Ovary (tissue), 10 donors: ENCODE measurements at places on chromosomes 3 and 15.

DNA sequence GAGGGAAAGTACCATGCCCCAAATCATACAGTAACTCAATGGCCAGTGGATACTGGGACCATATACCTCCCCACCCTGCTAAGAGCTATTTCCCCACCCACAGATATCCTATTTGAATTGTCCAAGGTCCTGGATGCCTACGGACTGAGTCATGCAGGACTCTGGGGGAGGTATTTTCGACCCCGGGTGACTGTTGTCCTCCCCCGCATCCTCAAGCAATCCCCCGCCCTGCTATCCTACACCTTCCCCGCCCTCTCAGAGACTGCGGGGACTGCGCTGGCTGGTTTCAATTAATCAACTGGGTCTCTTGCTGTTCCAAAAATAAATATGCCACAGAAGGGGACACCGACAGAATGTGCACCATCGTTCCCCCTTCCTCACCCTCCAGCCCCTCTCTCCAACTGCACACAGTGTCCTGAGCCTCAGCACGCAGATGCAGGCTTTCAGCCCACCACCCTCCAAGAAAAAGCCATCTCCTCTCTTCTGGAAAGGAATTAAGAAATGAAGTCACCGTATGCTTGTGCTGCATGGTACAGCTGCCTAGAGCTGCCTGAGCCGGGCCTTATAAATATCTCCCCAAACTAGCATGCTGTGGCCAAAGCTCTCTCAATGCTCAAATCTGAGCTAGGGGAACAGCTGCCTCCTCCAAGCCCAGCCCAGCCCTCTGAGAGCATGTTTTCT is 8.1 kb downstream of the CAV3 start:
- H3K27ac ChIP-seq: no peak overlapping the region
- DNase-seq: peak; percentile 55
- no peaks in the 10 kb centered on the region for H3K27me3 ChIP-seq
- H3K4me3 ChIP-seq: no peak overlapping the region
- peaks cover 7% of the 10 kb centered on the region for H3K4me1 ChIP-seq

GRCh38 chr15:100097342-100098127 is 244.2 kb downstream of the ADAMTS17 start:
- no peak overlapping the region for H3K27ac ChIP-seq
- H3K4me1 ChIP-seq: no peaks in the 10 kb centered on the region
- H3K36me3 ChIP-seq: no peaks in the 10 kb centered on the region

- H3K4me3 ChIP-seq: no peak overlapping the region
- no peak for DNase-seq
- H3K4me1 ChIP-seq: peaks cover 4% of the 10 kb centered on the region
- no peak overlapping the region for H3K27ac ChIP-seq
- no peaks in the 10 kb centered on the region for H3K27me3 ChIP-seq
Measured at GRCh38 chr3:123521179-123521969, 63.5 kb downstream of the HACD2 start.

DNA sequence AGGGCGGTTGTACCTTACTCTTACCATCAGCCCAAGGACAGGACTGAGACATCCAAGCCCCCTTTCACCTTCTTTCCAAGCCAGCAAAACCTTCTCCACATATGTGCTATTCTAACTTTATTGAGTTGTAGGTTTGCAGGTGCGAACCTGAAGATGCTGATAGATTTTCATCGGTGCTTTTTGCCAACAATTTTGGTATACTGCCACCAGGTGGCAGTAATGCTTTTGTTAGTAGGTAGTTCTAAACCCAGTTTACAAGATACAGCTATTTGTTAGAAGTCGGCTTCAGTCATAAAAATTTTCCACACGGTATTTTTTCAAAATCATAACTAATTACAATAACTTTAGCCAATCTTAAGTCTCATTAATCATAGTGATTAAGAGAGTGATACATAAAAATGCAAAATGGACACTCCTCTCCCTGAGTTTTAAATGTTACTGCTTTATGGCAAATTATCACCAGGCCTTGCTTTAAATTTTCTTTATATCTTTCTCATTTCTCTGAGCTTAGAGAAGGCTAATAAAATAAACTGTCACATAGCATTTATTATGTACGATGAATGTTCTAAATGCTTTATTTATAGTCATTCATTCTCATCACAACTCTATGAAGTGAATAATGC is 636 bp downstream of the TBC1D21 start:
- no peaks in the 10 kb centered on the region for H3K36me3 ChIP-seq
- no peaks in the 10 kb centered on the region for H3K27me3 ChIP-seq
- no peak for DNase-seq

- no peak overlapping the region for H3K27ac ChIP-seq
- no peak overlapping the region for H3K4me3 ChIP-seq
- no peaks in the 10 kb centered on the region for H3K36me3 ChIP-seq
- no peaks in the 10 kb centered on the region for H3K27me3 ChIP-seq
- no peaks in the 10 kb centered on the region for H3K4me1 ChIP-seq
- DNase-seq: no peak
Measured at GRCh38 chr3:39272191-39272590, 7.6 kb downstream of the CX3CR1 start.

DNA sequence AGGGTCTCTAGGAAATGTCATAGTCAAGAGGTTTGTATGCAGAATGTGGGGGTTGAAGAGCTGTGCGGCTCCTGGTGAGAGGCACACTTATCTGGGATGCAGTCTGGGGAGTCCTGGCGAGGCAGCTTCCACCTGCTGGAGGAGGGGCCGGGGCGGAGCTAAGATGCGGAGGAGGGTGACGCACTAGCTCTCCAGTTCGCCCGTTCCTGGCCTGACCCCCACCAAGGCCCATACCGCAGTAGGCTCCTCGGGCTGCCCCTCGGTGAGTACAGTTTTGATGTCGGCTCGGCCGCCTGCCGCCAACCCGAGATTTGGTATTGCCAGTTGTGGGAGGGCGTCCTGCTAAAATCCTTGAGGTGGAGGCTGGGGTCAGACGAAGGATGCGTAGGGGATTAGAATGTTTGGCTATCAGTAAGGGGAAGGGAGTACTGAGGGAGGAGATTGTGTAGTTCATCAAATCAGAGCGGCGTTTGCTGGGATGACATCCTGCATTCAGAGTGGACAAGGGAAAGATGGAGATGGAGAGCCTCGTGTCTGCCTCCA is at the start of gene SCG5:
Gene SCG5, plus strand, starts transcription at position 194 of the 543 bp plus-strand sequence. CDS start 1,883 bp downstream, outside the sequence.
- peaks cover 2% of the 10 kb centered on the region for H3K4me1 ChIP-seq
- peak within 1 kb of the TSS; percentile 9 for H3K4me3 ChIP-seq
- peak; percentile 40 for DNase-seq
- H3K27me3 ChIP-seq: no peaks in the 10 kb centered on the region
- H3K36me3 ChIP-seq: no peaks in the 10 kb centered on the region

DNA sequence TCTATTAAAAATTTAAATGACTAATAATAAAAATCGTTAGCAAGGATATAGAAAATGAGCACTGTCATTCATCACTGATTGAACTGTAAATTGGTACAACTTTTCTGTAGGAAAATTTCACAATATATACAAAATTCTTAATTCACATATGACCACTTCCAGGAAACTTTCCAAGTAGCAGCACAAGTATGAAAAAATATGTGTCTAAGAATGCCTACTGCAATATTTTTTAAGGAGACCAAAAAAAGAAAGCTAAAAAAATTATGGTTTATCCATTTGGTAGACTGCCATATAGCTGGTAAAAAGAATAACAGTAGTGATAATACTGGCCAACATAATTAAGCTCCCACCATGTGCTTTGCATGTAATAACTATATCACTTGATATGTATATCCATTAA is 59.2 kb downstream of the KLHL6 start:
- no peak overlapping the region for H3K27ac ChIP-seq
- H3K4me3 ChIP-seq: no peak overlapping the region
- no peaks in the 10 kb centered on the region for H3K27me3 ChIP-seq
- H3K4me1 ChIP-seq: no peaks in the 10 kb centered on the region

- no peaks in the 10 kb centered on the region for H3K27me3 ChIP-seq
- H3K36me3 ChIP-seq: no peaks in the 10 kb centered on the region
- no peak overlapping the region for H3K27ac ChIP-seq
- DNase-seq: no peak
Measured at GRCh38 chr3:40317061-40317855, 7.8 kb downstream of the EIF1B start.

DNA sequence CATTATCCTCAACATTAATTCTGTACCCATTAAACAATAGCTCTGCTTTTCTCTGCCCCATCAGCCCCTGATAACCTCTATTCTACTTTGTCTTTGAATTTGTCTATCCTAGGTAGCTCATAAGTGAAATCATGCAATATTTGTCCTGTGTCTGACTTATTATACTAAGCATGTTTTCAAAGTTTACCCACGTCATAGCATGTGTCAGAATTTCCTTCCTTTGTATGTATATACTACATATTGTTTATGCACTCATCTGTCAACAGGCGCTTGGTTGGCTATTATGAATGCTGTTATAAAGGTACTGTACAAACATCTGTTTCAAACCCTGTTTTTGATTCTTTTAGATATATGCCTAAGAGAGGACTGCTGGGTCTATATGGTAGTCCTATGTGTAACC is 18.2 kb downstream of the CSNK1G1 start:
- DNase-seq: no peak
- no peak overlapping the region for H3K4me3 ChIP-seq
- H3K27me3 ChIP-seq: no peaks in the 10 kb centered on the region
- no peak overlapping the region for H3K27ac ChIP-seq

- no peak overlapping the region for H3K4me3 ChIP-seq
- no peak for DNase-seq
- H3K4me1 ChIP-seq: no peaks in the 10 kb centered on the region
- H3K27me3 ChIP-seq: no peaks in the 10 kb centered on the region
- H3K27ac ChIP-seq: no peak overlapping the region
- no peaks in the 10 kb centered on the region for H3K36me3 ChIP-seq
Measured at GRCh38 chr3:72082186-72082715, 297.3 kb upstream of the PROK2 start.

- no peaks in the 10 kb centered on the region for H3K36me3 ChIP-seq
- no peak for DNase-seq
- H3K27ac ChIP-seq: no peak overlapping the region
- H3K27me3 ChIP-seq: no peaks in the 10 kb centered on the region
Measured at GRCh38 chr3:76352511-76353284, 567.3 kb upstream of the ZNF717 start.

GRCh38 chr3:141332416-141332815 is 35.9 kb upstream of the ZBTB38 start:
- no peak overlapping the region for H3K27ac ChIP-seq
- no peak for DNase-seq
- no peaks in the 10 kb centered on the region for H3K36me3 ChIP-seq
- H3K27me3 ChIP-seq: no peaks in the 10 kb centered on the region

- no peaks in the 10 kb centered on the region for H3K4me1 ChIP-seq
- no peaks in the 10 kb centered on the region for H3K27me3 ChIP-seq
- no peak overlapping the region for H3K4me3 ChIP-seq
- DNase-seq: no peak
Measured at GRCh38 chr3:155425396-155425795, 131.9 kb upstream of the STRIT1 start.

- no peak overlapping the region for H3K4me3 ChIP-seq
- DNase-seq: no peak
- no peaks in the 10 kb centered on the region for H3K36me3 ChIP-seq
- H3K4me1 ChIP-seq: no peaks in the 10 kb centered on the region
Measured at GRCh38 chr3:42351207-42351606, 59.2 kb downstream of the LYZL4 start.

DNA sequence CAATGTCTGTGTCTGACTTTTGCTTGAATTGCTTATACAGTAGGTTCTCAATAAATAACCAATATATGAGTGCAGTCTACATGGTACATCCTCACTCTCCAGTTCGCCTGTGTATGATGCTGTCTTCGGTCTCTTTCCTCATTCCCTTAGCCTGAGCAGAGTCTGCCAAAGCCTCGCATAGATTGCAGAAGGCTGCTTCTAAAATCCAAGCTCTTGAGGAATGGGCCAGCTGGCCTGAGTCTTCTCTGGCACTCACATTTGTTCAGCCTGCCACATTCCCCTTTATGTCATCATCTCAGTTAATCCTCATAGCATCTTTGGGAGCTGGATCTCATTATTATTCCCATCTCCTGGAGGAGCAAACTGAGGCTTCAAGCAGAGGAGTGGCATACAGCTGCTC is 27.2 kb upstream of the ADAMTS7 start:
- H3K27ac ChIP-seq: no peak overlapping the region
- H3K36me3 ChIP-seq: no peaks in the 10 kb centered on the region
- H3K4me1 ChIP-seq: peaks cover 2% of the 10 kb centered on the region
- no peaks in the 10 kb centered on the region for H3K27me3 ChIP-seq
- H3K4me3 ChIP-seq: no peak overlapping the region

- H3K27ac ChIP-seq: no peak overlapping the region
- H3K36me3 ChIP-seq: no peaks in the 10 kb centered on the region
- no peak overlapping the region for H3K4me3 ChIP-seq
- no peaks in the 10 kb centered on the region for H3K27me3 ChIP-seq
Measured at GRCh38 chr3:17602126-17602525, 140.3 kb downstream of the TBC1D5 start.

GRCh38 chr15:82043130-82043673 is 2.6 kb downstream of the MEX3B start:
- H3K4me3 ChIP-seq: no peak overlapping the region
- peaks cover 15% of the 10 kb centered on the region for H3K4me1 ChIP-seq
- H3K36me3 ChIP-seq: no peaks in the 10 kb centered on the region
- no peaks in the 10 kb centered on the region for H3K27me3 ChIP-seq
- no peak for DNase-seq
- no peak overlapping the region for H3K27ac ChIP-seq

- no peaks in the 10 kb centered on the region for H3K27me3 ChIP-seq
- H3K4me1 ChIP-seq: no peaks in the 10 kb centered on the region
- DNase-seq: no peak
- H3K36me3 ChIP-seq: no peaks in the 10 kb centered on the region
- no peak overlapping the region for H3K27ac ChIP-seq
- no peak overlapping the region for H3K4me3 ChIP-seq
Measured at GRCh38 chr3:154018100-154018696, 103.0 kb upstream of the ARHGEF26 start.

GRCh38 chr3:63462732-63463131 is 184.6 kb downstream of the SYNPR start:
- no peaks in the 10 kb centered on the region for H3K4me1 ChIP-seq
- no peaks in the 10 kb centered on the region for H3K27me3 ChIP-seq
- no peak overlapping the region for H3K27ac ChIP-seq
- H3K4me3 ChIP-seq: no peak overlapping the region

DNA sequence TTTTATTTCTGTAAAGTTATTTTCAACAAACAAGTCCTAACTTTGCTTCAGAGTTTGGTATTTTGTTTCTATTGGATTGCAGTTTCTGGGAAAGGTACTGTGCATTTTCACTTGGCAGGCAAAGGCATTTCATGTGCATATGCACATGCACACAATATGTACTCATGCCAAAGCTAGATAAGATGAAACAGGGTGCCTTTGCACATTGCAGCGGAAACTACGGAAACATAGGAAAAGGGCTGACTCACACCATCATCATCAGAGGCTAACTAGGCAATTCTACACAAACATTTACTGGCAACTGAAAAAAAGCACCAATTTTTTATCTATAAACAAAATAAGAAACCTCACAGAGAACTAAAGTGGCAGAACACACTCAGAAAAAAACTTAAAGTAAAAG is 550.6 kb upstream of the NECTIN3 start:
- H3K27me3 ChIP-seq: no peaks in the 10 kb centered on the region
- no peak overlapping the region for H3K4me3 ChIP-seq
- H3K36me3 ChIP-seq: no peaks in the 10 kb centered on the region
- no peak for DNase-seq
- H3K27ac ChIP-seq: no peak overlapping the region
